ENCODE measurements at places on chromosomes 12 and 14.
A peak's percentile ranks its signal among the peaks of the same experiment; 100 is the strongest.

- DNase-seq: no peak
Observed at GRCh38 chr12:68240975-68241374, 12.4 kb downstream of the IL22 start.

- no peak for DNase-seq
Observed at GRCh38 chr14:67999705-68000384, 180.3 kb downstream of the RAD51B start.

DNA sequence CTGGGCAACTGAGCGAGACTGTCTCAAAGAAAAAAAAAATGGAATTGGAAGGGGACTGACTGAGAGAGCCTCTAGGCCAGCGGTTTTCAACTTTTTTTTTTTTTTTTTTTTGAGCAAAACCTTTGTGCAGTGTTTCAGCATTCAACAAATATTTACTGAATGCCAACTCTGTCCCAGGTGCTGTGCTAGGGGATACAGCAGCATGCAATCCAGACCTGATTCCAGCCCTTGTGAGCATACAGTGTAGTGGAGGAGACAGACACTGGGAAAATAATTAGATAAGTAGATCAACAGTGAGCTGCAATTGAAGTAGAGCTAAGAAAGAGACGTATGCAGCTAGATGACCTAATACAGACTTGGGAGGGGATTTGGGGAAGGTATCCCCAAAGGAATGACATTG, 23.8 kb upstream of the LTBP2 start:
- DNase-seq: no peak

- DNase-seq: peak; percentile 43
Observed at GRCh38 chr12:119176267-119177055, 2.3 kb upstream of the HSPB8 start.
